ENCODE measurements at places on chromosomes 1 and 21.

GRCh38 chr1:156438278-156438987 is 62.1 kb downstream of the MEF2D start:
- no peak for DNase-seq

DNA sequence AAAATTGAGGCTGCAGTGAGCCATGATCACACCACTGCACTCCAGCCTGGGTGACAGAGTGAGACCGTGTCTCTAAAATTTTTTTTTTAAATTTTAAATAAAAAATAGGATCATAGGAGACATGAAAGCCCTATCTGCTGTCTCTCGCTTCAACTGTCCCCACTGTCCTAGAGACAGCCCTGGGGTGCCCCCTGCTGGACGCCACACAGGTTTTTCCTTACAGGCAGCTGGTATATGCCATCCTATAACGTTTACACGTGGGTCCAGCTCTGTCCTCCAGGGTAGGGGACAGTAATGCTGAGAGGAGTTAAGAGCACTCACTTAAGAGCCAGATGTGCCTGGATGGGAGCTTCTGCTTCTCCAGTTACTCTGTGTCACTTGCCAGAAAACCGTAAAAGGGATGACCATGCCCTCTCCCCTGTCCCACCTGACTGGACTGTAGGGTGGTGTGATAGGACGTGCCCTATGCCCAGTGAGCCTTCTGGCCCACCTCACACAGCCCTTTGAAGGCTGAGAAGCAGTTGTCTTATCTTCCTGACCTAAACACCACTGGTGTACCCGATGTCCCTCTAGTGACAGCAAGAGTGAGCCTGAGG is 8.5 kb downstream of the FBXO2 start:
- DNase-seq = peak; percentile 79

DNA sequence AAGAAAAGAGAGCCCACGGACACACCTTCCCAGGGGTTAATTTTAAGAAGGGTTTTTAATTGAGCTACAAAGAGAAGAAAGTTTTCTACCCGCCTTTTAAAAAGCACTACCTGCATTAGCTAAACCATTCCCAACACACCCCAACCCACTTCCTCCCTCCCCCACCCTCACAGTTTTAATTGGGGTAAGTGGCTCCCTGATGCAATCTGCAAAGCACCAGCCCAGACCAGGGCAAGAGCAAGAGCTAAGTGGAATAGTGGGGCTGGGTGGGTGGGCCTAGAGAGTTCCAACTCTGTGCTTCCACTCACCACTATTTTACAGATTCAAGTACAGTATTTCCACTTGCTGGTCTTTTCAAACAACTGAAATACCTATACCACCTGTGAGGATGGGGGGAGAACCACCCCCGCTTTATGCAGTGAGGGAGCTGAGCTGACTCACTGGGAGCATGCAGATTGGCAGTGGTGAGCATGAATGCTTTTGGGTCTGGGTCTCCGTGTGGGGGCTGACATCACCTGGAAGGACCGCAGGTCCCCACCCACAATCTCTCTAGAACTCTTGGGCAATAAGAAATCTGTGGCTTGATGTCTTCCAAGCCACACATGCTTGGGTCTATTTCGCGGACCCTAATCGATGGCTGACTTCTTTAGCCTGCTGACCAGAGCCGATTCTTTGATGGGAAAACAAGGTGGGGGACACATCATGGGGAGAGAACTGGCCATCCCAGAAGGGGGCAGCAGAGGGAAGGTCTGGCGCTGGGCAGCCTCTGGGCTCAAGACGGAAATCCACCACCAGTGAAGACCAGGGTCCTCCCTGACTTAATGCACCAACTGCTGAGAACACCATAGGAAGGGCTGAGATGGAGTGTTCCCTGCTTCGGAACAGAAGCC is 95.5 kb downstream of the SSBP3 start:
- DNase-seq = no peak

DNA sequence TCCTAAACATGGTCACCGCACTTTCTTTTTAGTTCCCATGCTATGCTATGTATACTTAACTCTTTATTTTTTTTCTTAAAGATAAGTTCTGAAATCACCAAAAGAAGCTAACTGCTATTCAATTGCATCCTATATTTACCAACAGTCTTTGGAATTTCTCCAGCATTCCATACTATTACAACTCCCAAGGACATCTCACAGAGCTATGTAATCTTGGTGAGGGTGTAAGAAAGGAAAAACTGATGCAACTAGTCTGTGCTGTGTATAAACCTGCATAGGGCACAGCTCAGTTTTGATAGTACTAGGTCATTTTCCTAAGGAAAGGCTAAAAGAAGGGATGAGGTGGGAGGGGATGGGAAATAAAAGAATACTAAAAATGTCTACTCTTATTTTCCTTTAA is 78.0 kb downstream of the PTPN14 start:
- no peak for DNase-seq

GRCh38 chr1:173453982-173454381 is 23.2 kb upstream of the PRDX6 start:
- DNase-seq = no peak

DNA sequence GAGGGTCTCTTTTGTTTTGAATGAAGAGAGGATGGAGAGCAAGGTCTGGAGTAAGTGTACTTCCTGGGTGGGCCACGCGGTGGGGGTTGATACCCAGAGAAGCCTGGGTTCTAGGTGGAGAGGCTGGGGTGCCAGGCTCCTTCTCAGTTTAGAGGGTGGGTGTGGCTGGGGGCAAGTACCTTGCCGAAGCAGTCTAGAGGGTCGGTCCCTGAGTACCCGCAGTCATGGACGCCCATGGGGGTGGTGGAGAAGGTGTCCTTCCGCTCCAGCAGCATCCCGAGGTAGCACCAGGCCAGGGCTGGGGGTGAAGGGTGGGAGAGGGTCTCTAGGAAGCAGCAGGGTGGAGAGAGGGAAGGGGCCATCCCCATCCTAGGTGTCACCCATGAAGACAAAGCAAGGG is 14.3 kb downstream of the TTC22 start:
- DNase-seq = no peak

DNA sequence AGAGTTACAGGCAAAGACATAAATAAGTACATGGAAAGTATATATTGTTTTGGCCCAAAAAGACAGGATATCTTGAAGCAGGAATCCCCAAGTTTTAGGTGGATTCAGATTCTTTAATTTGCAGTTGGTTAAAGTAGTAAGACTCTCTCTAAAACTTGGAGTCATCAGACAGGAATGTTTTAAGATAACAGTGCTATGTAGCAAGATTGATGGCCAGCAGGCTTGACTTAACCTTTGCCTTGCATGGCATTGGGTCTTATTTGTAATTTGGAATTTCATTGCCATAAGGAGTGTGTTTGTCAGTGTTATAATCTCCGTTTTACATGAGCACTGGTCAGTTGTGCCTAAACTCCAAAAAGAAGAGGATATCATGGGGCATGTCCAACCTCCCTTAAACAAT is 727.6 kb upstream of the CHRM3 start:
- DNase-seq = no peak

DNA sequence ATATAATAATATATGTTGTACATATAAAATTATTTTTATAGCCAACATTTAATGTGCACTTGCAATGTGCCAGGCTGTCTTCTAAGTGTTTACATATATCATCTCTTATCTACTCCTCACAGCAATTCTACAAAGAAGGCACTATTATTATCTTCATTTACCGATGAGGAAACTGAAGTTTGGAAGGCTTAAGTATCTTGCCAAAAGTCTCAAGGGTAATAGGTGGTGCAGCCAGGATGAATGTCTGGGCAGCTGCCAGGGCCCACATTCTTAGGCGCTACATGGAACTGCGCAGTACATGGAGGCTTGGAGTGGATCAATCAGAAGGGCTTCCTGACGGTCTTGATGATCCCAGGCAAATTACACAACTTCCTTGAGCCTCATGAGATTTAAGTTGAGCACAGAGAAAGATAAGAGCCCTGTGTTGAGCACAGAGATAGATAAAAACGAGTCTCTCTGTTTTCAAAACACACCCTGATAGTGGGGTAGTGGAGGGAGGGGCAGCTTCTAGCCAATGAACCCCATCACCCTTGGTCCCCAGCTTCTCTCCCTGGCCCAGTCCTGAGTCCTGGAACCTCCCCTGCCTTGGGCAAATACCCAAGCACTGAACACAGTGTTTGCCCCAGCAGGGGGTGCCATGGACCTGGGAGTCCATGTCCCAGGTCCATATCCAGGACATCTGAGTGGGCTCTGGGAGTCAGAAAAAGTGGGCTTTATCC is 9.2 kb downstream of the POU3F1 start:
- no peak for DNase-seq

GRCh38 chr1:97929874-97930851 is 9.3 kb upstream of the DPYD start:
- no peak for DNase-seq

- no peak for DNase-seq
Measured at GRCh38 chr1:54542962-54543539, 5.0 kb upstream of the ACOT11 start.

DNA sequence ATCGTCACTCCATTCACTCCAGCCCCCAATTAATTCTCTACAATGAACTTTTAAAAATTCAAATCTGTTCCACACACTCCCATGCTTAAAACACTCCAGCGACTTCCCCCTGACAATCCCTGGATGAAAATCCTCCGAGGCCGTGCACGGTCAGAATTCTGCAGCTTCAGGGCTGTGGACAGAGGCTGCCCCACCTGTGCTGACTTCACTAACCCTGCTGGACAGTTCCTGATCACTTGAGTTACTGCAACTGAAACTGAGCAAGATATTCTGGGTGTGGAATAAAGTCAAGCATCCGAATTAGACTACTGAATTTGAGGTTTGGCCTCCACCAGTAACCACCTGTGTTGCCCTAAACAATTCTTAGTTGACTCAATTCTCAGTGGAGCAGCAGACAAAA is 1.0 kb upstream of the JAK1 start:
- no peak for DNase-seq

DNA sequence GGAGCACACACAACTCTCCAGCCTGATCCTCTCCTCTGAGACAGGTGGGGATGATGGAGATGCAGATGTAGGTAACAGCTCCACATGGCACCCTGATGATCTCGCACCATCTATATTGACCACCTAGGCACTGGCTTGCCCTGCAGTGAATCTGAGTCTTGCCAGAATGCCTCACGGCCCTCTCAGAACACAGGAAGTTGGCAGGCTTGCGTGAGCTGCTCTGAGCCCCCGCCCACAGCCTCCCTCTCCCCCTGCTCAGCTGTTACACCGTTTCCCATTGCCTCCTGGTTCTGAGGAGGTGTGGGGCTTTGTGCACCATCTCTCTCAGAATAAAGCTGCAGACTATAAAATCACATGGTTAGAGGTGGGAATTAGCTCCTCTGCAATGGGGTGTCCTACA is 48.0 kb downstream of the URB2 start:
- no peak for DNase-seq

DNA sequence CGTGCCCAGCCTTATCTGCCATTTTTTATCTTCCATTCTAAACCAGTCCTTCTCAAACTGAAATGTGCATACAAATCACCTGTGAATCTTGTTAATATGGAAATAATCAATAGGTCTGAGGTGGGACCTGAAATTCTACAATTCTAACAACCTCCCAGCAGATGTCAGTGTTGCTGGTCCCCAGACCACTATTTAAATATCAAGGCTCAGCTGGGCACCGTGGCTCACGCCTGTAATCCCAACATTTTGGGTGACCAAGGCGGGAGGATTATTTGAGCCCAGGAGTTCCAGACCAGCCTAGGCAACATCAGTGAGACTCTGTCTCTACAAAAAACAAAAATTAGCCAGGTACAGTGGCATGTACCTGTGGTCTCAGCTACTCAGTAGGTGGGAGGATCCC is 4.1 kb downstream of the UQCRHL start:
- DNase-seq = peak; percentile 45

DNA sequence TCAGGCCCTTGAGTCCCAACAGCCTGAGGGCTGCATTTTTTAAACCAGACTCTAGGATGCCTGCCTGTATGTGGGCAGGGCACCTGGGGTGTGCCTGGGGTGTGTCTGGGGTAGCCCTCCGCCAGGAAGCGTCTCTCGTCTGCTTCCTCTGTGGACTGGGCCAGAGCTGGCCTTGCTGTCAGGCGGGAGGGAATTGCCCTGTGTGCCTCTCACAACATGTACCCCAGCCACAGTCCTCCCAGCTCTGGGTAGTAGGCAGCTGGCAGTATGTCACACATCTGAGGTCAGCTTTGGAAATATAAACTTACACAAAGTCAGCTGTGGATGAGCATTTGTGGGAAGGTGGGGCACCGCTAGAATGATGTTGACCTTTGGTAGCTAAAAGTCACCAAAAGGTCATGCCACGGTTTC is 13.0 kb downstream of the TRAF5 start:
- DNase-seq = no peak

DNA sequence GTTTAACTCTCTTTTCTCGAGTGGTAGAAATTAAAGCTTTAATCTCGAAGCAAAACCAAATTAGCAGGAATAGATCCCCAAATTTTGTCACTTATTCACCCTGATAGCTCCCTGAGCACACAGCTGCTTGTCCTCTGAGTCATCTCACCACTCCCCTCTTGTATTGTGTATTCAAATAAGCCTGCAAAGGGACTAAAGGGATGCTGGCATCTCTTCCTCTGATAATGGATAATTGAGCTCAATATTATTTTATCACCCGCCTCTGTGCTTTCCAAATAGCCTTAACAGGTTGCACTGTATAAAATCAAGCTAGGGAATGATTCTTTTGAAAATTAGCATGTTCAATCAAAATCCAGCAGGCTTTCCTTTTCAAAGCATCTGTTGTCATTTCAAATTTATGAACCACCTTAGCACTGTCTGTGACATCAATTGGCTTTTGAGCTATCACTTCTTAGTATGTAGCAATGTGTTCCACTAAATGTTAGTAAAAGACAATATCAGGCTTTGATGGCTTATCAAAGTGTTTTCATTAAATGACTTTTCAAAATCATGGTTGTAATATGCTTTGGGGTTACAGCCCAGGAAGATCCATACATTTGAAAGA is 561.6 kb downstream of the PLA2G4A start:
- DNase-seq = peak; percentile 11

DNA sequence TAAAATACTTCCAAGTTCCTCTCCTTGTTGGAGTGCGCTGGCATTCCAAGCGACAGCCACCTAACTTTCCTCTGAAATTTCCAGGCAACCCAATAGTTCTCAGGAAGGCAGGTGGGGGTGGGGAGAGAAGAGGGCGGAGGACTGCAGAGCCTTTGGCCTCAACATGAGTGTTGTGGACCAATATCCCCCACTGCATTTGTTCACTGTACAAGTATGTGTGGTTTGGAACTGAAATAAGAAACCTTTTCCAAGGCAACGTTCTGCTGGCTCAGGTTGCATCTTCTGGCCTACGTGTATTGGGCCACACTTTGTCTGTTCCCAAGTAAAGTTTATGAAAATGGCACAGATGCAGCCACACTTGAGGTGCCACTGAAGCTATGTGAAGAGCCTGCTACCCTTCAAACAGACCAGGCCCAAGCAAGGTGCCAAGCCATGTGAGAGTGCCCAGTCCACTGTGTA is 153.4 kb downstream of the DHRS3 start:
- no peak for DNase-seq

DNA sequence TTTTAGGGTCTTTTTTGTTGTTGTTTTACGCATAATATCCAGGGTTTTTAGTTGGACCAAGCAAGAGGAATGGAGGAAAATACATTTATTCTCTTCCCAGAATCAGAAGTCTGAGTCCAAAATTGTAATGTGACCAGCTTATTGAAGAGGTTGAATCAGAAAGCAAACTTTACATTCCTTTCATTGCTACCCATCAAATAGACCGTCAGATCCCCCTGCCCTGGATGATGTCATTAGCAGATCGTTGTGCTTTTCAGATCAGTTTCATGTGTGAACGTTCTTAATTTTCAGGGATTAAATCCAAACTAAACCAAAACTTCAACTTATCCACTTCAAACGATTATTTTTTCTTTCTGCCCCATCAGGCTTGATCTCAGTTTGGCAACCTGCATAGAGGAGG is 85.7 kb upstream of the NGF start:
- DNase-seq = no peak

- no peak for DNase-seq
Measured at GRCh38 chr1:208043691-208044181, 132.8 kb upstream of the CD34 start.

- no peak for DNase-seq
Measured at GRCh38 chr1:67731322-67731721, 46.3 kb downstream of the GADD45A start.

Data from RKO (cell line).